ENCODE measurements at places on chromosomes 16 and 17.

GRCh38 chr17:27654136-27654535, 23.1 kb downstream of the LGALS9 start:
- DNase-seq: no peak

DNA sequence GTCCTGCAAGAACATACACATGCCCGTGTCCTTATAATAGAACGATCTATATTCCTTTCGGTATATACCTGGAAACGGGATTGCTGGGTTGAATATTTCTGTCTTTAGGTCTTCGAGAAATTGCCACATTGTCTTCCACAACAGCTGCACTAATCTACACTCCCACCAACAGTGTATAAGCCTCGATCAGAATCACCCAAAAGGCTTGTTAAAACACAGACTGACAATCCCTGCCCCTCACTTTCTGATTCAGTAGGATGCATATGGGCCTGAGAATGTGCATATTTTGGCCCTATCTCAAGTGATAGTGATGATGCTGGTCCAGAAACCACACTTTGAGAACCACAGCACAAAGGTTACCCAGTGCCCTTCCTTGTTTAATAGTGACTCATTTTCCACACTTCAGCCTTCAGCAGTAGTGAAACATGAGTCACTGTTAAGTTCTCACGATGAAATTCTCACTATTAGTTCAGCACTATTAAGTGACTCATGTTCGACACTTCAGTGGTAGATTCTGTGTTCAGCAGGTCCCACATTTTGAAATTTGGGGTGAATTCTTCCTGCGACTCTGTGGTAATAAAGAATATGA, 215.6 kb downstream of the GRIN2A start:
- DNase-seq: no peak

GRCh38 chr16:23013484-23013883, 135.8 kb downstream of the USP31 start:
- no peak for DNase-seq

- no peak for DNase-seq
Measured at GRCh38 chr17:59963738-59964481, 630 bp downstream of the RNFT1 start.

GRCh38 chr16:54932737-54933254, 2.1 kb downstream of the IRX5 start:
- no peak for DNase-seq

GRCh38 chr17:11690681-11691080, 92.4 kb downstream of the DNAH9 start:
- no peak for DNase-seq

DNA sequence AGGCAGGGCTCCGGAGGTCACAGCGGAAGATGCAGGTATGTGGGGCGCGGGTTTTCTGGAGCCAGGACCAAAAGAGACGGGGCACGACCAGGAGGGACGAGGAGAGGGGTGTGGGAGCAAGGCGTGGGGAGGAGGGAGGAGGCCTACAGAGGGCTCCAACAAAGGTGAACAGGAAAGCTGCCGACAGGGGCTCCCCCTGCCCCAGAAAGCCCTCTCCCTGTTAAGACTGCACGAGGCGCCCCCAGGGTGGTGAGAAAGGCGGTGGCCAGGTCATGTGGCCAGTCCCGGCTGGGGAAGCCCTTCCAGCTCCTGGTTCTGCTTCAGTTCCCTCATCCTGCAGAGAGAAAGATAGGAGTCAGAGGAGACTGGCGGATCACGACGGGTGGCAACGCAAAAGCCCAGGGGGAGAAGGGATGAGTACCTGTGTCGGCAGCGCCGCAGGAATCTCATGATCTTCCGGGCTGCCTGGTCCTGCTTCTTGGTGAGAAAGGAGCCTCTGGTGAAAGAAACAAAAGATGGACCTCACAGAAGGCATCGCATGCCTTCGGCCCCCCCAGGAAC, 949 bp upstream of the SPAG7 start:
- DNase-seq: no peak

DNA sequence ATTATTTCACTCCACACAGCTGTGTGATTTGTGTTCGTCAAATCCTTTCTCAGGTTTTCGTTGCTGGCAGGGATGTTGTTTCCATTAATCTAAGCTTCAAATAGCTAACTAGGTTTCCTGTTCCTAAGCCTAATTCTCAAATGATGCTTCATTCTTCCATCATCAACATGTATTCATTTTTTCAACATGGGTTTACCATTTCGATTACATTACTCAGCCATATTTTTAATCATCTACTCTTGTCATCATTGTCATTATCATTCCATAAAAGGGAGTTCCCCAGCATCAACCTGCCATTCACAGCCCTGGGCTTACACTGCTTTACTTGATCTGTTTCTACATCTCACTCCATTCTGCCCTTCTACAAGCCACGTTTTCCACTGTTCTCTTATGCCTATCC, 33.3 kb upstream of the ANKFN1 start:
- DNase-seq: no peak

GRCh38 chr16:51755039-51755501, 604.0 kb upstream of the SALL1 start:
- DNase-seq: no peak

DNA sequence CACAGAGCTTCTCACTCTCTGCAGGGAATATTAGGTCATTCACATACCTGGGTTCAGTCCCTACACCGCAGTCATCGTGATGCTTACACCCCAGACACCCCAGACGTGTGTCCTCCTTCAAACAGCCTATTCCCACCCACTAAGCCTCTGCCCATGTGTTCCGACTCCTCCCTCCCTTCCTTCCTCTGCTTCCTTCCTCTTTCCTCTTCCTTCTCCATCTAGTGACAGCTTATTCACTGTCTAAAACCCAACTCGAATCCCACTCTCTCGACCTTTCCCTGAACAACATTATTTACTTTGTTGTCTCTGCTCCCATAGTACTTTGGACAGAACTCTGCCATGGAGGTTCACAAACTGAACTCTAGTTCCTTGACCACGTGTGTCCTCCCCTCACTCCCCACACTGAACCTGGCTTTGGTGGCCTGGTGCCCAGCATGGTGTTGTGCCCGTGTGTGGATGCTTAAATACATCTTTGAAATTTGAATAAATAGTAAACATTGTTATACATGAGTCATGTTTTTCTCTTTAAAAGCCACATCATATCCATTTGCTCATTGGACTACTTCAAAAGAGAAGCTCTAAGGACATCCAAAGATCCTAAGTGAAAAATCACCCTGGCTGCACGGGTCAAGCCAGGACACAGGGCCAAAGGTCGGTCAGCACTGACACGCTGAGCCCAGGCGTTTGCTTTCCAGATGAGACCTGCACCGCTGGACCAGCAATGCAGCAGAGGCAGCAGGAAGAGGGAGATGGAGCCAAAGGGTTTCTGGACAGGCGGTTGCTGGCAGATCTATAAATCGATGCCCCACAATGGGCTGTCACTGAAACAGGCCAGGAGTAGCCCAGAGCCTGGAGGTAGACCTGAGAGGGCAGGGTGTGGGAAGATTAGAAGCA, 14.1 kb upstream of the G6PC1 start:
- DNase-seq: no peak

DNA sequence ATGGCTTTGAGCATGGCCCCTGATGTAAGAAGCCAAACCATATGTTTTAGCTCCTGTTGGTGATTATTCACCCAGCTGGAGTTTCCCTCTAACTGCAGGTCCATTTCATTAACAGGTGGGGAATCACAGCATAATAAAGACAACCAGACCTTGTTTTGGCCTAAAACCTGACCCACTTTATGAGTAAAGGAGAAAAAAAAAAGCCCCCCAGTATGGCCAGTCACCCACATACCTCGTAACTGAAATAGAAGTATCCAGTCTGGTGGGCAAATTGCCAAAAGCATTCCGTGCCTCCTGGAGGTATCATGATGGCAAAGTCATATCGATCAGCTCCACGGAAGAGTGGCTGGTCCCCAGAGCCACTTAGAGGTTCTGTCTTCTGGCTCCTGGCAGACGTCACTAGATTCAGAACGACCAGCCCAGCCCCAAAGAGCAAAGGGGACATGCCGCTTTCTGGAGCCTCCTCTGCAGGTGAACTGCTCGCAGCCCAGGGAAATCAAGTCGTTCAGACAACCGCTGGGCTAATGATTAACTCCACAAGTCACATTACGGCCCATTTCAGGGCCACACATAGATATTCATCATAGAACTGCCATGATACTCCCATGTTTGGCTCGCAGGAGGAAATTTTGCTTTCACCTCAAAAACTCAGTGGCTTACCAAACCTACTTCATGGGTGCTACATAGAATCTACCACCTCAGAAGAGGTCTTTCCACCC, at the start of gene TMED6:
TSS of gene TMED6 (minus strand) at position 478 of the 719 bp plus-strand sequence. CDS start at position 445, 33 bp downstream.
- no peak for DNase-seq

DNA sequence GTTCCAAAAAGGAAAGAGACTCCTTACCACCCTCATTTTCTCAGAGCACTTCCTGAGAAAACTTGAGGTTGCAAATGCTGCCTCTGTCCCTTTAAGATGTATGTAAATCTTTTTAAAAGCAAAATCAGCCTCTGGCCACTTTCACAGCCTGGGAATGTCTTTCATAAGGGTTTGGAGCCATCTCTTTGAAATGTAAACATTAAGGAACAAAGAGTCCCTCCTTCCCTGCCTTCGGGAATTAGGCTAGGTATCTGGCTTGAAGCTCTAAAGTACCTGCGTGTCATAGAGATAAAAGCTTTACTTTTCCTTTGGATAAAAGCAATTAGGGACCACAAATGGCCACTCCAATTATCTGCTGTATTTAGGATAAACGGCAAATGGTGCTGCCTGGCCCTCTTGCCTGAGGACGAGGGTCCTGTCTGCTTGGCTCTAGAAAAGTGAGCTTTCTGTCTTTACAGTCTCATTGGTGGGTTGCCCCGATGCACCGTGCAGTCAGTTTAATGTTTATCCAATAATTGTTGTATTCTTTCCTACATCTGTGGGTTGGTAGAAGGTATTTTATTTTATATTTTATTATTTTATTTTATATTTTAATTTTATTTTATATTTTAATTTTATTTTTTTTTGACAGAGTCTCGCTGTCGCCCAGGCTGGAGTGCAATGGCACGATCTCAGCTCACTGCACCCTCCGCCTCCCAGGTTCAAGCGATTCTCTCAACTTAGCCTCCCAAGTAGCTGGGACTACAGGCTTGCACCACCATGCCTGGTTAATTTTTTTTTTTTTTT, 23.9 kb downstream of the NLRC3 start:
- no peak for DNase-seq

DNA sequence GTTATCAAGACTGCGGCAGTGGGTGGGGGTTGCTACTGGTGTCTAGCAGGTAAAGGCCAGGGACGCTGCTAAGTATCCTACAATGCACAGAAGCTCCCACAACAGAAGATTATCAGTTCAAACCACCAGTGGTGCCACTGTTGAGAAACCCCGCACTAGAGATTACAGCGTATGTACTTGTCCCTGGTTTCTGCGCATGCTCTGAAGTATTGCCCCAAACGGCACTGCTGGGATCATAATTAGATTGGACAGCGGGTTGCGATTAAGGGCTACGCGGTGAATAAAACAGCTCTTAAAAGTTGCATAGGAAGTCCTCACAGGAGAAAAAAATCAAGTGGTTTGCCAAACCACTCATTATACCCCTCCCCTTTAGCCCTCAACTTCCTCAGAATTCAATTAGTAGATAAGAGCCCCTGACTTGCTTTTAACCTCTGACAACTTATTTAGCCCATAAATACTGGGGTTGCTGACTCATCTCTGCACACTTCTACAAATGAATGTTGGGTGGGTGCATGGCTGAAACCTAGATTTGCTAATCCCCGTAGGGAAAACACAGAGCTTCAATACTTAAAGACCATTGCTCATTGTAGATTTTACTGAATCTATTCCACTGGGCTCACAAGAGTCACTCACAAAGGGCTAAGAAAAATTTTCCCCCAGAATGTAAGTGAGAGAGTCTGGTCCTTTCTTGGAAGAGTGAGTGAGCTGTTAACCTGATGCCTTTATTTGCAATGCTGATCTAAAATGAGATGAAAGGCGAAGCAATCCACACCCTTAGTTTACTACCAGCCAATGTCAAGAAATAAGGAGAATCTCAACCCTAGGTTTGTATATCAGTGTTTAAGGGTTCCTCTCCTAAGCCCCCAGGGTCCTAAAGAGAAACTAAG, 91.8 kb downstream of the RGS9 start:
- no peak for DNase-seq

DNA sequence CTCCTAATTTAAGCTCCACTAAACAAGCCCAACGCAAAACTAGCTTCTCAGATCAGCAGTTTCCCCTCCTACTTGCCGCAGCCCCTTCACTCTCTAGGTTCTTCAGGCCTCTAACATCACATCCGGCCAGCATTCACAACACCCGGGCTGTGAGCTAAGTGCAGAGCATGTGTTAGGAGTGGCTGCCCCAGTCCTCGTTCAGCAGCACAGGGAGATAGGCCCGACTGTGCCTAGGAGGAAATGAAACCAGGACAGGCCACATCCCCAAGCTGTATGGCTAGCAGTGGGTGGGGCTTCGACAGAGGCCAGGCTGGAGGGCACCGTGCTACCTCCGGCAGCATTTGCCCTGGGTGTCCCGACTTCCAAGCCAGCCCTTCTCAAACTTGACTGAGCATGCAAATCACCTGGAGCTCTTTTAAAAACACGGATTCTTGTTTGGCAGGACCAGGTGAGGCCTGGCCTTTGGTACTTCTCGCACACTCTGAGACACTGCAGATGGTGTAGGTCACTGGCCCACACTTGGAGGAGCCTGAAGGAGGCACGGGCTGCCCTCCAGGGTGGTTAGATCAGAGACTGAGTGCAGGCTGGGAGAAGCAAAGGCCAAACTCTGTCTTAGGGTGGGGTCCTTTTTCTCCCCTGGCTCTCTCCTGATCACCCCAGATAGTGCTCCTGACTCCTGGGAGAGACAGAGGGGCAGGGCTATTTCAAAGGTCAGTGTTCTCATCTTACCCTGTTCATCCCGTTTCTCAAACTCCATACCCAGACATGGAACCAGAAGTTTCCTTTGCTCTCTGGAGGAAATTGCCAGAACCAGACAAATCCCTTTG, 202.0 kb downstream of the C16orf78 start:
- DNase-seq: peak; percentile 45

- peak; percentile 8 for DNase-seq
Measured at GRCh38 chr16:23435500-23435899, 17.5 kb downstream of the COG7 start.

DNA sequence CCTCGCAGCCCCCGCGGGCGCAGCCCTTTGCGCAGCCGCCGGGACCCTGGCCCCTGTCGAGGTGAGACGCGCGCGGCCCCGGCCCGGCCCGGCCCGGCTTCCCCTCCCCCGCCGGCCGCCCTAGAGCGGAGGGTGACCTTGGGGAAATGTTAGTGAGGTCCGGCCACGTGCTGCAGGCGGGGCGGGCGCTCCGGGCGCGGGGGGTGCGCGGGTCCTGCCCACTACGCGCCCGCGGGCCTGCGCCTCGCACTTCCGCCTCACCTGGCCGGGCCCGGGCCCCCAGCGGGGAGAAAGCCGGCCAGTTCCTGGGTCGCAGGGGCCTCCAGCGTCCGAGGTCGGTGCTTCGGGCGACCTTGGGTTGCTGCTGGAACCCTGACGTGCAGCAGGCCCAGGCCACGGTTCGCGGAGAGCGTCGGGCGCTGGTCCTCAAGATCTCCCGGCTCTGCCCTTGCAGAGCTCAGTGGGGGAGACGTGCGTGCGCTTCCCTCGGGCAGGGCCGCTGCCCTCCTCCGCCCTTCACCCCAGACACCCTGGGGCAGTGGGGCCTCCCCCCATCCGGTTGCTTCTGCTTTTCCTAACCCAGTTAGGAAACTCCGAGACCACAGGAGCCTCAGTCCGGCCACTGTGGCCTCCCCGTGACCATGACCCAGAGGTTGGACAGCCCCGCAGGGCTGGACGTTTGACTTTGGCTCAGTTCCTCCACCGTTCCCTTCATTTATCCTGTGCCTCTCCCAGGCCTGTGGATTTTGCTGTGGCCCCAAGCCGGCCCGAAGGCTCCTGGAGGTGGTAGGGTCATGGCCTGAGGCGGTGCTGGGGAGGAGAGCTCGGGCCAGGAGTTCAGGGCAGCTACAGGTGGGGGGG, 791 bp downstream of the MCRIP2 start:
- no peak for DNase-seq
